Endothelial cell (in vitro differentiated cells): ENCODE measurements at places on chromosomes 12 and 14. TPM values are rescaled to one million over a fixed set of nuclear protein-coding genes. Genes with fewer than 3 reads are reported as not detected.

TOMM20L gene
- total RNA-seq: not detected

OR11H7 gene
- not detected for total RNA-seq

ZBTB1 gene
- total RNA-seq: 57.8 TPM

- no peak for DNase-seq
- H3K4me1 ChIP-seq: peaks cover 35% of the 10 kb centered on the region
- peaks cover 11% of the 10 kb centered on the region for H3K36me3 ChIP-seq
- no peak overlapping the region for H3K27ac ChIP-seq
- H3K4me3 ChIP-seq: peak overlapping the region; percentile 57
- H3K27me3 ChIP-seq: peaks cover 10% of the 10 kb centered on the region
Measured at GRCh38 chr12:95220190-95220589, 2.6 kb downstream of the VEZT start.

DNA sequence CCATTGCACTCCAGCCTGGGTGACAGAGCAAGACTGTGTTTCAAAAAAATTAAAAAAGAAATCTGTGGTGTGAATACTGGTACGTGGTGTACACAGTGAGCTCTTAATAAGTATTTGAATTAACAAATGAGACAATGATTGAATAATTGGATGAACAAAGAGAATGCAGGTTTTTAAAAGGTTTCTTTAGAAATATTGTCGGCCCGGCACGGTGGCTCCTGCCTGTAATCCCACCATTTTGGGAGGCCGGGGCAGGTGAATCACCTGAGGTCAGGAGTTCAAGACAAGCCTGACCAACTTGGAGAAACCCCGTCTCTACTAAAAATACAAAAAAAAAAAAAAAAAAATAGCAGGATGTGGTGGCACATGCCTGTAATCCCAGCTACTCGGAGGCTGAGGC is 6.6 kb downstream of the HIF1A start:
- no peaks in the 10 kb centered on the region for H3K27me3 ChIP-seq
- H3K4me3 ChIP-seq: no peak overlapping the region
- no peak for DNase-seq
- no peaks in the 10 kb centered on the region for H3K36me3 ChIP-seq

DNA sequence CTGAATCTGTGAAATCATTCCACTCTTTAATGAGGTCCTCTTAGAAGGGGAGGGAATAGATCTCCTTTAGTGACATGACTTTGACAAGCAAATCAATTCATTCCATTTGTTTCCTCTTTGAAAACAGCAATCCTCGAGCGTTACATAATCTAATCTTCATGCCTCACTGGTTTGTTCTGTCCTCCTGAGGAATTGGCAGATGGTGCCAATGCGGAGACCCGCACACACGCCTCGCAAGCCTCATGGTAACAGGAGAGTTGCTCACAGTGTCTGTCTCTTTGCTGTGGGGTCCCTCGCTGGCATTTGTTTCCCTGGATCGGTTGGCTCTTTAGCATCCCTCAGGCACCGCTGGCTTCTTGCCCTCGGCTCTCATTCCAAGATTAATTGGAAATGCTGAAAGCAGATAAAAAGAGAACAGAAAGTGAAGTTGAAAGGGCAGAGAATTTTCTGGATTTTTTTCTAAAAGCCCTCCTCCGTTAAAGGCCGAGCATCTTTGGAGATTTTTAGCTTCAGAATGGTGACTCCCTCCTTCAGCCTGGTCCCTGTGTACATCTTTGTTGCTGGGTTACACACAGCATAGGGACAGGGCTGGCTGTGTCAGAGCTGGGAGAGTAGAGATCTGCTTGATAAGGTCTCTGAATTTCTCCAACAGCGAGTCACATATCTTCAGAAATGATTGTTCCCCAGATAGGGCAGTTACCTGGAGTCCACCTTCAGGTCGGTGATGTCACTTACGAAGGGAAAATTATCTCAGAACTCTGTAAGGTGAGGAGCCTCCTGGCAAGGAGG is 10.1 kb upstream of the CABP1 start:
- peaks cover 2% of the 10 kb centered on the region for H3K27me3 ChIP-seq
- no peak for DNase-seq
- no peaks in the 10 kb centered on the region for H3K36me3 ChIP-seq
- H3K27ac ChIP-seq: no peak overlapping the region
- H3K4me3 ChIP-seq: no peak overlapping the region

DNA sequence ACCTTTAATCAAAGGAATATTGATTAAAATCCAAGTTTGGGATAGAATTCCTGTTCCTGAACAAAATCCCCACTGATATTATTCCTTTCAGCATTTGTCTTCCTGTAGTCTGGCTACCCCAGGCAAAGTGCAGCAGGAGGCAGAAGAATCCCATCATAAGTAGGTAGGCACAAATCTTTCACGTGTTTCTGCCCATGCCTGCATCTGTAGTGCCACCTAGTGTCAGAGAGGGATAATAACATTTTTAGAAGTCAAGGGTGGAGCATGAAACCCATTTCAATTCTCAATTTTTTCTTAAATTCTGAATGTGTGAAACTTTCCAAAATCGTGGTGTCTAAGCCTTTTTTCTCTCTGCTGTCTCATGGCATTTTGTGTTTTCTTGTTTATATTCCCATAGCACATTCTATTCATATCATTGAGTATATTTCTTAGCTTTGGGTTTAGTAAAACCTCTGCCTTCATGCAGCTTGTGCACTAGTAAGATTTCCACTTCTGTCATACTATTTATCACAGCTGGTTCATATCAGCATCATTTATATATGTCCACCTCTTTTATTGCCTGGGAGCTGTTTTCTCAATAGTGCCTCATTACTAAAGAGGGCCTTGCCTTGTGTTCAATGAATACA is 47.8 kb upstream of the RERG start:
- no peak overlapping the region for H3K4me3 ChIP-seq
- H3K27me3 ChIP-seq: no peaks in the 10 kb centered on the region
- DNase-seq: peak; percentile 26
- H3K4me1 ChIP-seq: peaks cover 7% of the 10 kb centered on the region
- no peak overlapping the region for H3K27ac ChIP-seq
- no peaks in the 10 kb centered on the region for H3K36me3 ChIP-seq

DNA sequence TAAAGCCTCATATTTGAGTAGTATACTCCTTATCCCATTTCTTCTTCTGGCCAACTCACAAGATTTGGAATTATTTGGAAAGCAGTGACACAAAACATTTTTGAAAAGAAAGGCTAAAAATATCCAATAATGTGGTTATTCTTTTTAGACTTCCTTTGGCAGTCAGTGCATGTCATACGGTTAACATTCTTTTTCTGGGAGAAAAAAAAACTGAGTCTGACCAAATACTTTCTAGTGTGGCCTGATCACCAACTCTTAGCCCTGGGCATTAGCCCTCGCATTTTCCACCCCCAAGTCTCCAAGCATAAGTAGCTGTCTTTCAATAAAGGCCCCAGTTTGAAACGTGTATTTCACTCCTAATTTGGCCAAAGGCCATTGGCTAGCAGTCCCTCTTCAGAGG is 5.9 kb downstream of the RASSF3 start:
- peaks cover 10% of the 10 kb centered on the region for H3K36me3 ChIP-seq
- no peak for DNase-seq
- H3K4me3 ChIP-seq: no peak overlapping the region
- H3K4me1 ChIP-seq: peaks cover 38% of the 10 kb centered on the region
- H3K27ac ChIP-seq: peak overlapping the region; percentile 15
- peaks cover 2% of the 10 kb centered on the region for H3K27me3 ChIP-seq

DNA sequence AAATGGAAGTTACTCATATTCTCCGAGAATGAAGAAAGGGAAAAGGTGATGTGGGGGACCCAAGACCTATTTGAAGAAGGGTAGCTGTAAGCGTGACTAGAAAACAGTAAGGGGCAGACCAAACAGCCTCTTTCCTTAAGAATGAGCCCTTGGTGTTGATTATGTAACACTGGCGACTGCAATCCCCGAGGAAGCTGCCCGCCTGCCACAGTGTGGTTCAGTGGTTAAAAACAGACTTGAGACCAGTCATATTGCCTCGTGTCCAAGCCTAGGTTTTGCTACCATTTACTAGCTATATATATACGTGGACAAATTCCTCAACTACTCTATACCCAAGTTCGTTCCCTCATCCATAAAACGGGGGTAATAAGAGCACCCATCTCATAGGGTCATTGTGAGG is 49.1 kb downstream of the SSPN start:
- peaks cover 2% of the 10 kb centered on the region for H3K36me3 ChIP-seq
- H3K27ac ChIP-seq: no peak overlapping the region
- peaks cover under 1% of the 10 kb centered on the region for H3K27me3 ChIP-seq

DNA sequence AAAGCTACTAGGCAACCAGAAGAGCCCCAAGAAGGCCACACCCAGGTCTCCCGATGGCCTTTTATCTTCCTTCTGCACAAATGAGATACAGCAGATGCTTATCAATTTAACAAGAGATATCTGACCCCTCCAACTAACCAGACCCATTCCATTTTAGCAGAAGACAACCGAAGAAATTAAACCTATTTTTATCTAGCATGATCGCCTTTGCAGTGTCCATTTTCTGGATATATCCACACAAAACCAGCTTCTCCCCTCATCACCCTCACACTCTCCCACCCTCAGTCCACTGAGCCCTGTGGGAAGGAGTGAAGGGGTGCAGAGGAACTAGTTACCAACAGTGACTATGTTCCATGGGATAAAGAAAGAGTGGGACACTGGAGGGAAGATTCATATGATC is 20.9 kb upstream of the DHRS4 start:
- no peaks in the 10 kb centered on the region for H3K4me1 ChIP-seq
- H3K4me3 ChIP-seq: no peak overlapping the region
- peaks cover 2% of the 10 kb centered on the region for H3K27me3 ChIP-seq
- no peaks in the 10 kb centered on the region for H3K36me3 ChIP-seq

DNA sequence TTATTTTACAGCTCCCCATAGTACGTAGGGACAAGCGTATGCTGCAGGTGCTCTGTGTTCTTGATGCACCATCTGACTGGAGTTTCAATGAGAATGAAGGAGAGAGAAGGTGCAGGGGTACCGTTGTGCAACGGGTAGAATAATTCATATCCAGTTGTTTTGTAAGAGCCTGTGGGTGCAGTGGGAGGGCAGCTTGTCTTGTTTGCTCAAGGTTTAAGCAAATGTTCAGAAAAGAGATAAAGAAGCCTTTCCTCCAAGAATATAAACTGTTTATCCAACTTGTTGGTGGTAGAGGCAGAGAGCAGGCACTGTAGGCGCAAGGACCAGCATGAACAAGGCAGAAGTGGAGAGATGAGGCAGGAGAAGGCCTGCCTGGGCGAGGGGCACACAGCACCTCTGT is 64.2 kb downstream of the ADCK1 start:
- no peaks in the 10 kb centered on the region for H3K4me1 ChIP-seq
- H3K27me3 ChIP-seq: peaks cover 2% of the 10 kb centered on the region
- DNase-seq: no peak
- H3K27ac ChIP-seq: no peak overlapping the region
- peaks cover 12% of the 10 kb centered on the region for H3K36me3 ChIP-seq
- no peak overlapping the region for H3K4me3 ChIP-seq

DNA sequence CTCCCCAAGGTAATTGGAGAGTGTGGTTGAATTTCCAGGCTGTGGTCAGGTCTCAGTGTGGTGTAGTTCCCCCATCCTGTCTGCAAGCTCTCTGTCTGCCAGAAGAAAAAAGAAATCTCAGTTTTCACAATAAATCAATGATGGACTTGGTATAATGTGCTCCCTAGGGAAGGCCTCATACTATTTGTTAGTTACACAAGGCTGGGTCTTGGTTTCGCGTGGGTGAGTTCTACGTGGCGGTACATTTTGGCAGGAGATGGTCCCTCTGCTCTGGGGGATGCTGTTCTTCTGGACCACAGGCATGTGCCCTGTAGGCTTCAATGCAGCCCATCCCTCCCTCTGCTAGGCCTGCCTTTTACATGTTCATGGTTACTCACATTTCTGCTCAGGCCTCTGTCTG is 206.4 kb upstream of the PELI2 start:
- H3K36me3 ChIP-seq: no peaks in the 10 kb centered on the region
- no peak overlapping the region for H3K27ac ChIP-seq
- no peaks in the 10 kb centered on the region for H3K27me3 ChIP-seq

GRCh38 chr12:76374386-76375020 is 26.3 kb upstream of the BBS10 start:
- peaks cover 1% of the 10 kb centered on the region for H3K27me3 ChIP-seq
- H3K4me1 ChIP-seq: no peaks in the 10 kb centered on the region
- no peak overlapping the region for H3K4me3 ChIP-seq
- DNase-seq: no peak
- H3K36me3 ChIP-seq: peaks cover 9% of the 10 kb centered on the region

DNA sequence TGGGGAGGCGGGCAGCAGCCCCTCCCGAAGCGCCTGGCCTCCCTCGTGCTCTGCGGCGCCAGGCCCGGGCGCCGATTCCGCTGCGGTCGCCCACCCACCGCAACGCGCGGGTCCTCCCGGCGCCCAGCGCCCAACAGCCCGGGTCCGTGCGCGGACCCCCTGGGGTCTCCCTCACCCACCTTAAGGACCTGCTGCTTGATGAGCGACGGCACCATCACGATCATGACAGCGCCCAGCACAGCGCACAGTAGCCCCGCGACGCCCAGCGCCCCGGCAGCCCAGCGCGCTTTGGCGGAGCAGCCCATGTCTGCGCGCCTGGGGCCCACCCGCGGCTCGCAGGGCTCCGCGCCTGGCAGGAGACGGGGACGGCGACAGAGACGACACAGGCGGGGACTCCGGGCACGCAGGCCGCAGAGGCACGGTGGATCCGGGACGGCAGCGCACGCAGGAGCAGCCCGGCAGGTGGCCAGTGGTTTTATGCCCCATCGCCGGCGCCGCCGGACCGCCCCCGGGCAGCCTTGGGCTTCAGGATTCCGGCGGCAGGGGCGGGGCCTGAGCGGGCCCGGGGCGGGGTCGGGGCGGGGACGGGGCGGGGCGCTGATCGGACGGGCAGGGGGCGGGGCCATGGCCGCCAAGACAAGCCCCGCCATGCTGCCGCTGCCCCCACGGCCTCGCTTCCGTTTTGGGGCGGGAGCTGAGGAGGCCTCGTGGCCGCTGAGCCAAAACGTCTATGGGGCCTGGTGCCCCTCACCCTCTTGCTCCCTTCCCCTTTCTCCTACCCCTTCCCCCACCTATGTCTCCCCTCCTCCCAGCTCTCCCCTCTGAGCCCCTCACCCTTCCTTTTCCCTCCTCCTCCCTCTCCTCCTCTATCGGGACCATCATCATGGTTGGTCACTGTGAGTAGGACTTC is at the start of gene SCARB1:
Gene SCARB1, minus strand, starts transcription at position 449 of the 910 bp plus-strand sequence. Its CDS starts 144 bp downstream, at position 305.
- H3K27ac ChIP-seq: peak within 1 kb of the TSS; percentile 72
- H3K36me3 ChIP-seq: no peaks in the 10 kb centered on the region
- peaks cover 21% of the 10 kb centered on the region for H3K4me1 ChIP-seq
- peak within 1 kb of the TSS; percentile 76 for H3K4me3 ChIP-seq
- H3K27me3 ChIP-seq: peaks cover 25% of the 10 kb centered on the region

GRCh38 chr14:104782086-104782807 is 13.3 kb downstream of the AKT1 start:
- H3K27me3 ChIP-seq: peaks cover 7% of the 10 kb centered on the region
- no peak overlapping the region for H3K4me3 ChIP-seq
- H3K36me3 ChIP-seq: peaks cover 1% of the 10 kb centered on the region

DNA sequence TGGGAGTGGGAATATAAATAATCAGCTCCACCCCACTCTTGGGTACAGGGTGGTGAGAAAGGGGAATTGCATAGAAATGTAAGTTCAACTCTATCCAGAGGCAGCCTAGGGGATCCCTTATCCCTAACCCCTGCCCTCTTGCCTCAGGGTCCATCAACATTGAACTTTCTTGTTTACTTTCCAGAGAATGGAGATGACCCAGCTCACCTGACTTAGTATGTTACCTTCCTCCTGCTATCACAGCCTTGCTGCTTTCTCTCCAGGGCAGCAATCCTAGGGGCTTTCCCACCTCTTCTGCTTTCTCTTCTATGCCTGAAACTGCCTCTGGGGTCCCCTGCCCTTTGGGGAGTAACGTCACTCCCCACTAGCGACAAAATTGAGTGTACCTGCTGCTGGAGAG is 2.7 kb downstream of the LRP1 start:
- no peak overlapping the region for H3K27ac ChIP-seq
- peaks cover 18% of the 10 kb centered on the region for H3K27me3 ChIP-seq
- H3K36me3 ChIP-seq: peaks cover 7% of the 10 kb centered on the region
